HepG2 (cell line): ENCODE measurements at places on chromosomes 12 and 14. TPM values are rescaled to one million over a fixed set of nuclear protein-coding genes. Genes with fewer than 3 reads are reported as not detected.

DNA sequence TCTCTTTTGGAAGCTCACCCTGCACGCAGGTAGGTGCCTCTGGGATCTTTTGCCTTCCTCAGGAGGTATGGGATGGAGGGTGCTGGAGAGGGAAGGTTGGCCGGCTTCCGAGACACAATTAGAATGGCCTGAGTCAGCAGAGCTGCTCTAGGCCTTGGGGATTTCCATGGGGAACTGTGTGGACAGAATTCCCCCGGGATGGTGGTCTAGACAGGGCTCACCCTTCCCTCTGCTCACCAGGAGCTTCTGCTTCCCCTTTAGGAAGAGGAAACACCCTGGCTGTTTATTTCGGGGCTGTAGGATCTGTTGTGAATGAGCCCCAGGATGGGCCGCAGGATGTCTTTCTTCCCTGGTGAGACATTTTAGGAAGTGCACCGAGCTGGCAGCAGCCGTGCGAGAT is 43.7 kb upstream of the TMED10 start:
- H3K27ac ChIP-seq = no peak overlapping the region
- H3K4me3 ChIP-seq = no peak overlapping the region
- H3K4me1 ChIP-seq = 0 out of 2 replicates have a peak, but pooled peaks cover 6% of the 10 kb centered on the region
- peaks cover 22% of the 10 kb centered on the region for H3K27me3 ChIP-seq
- no peaks in the 10 kb centered on the region for H3K36me3 ChIP-seq
- no peak for DNase-seq

DNA sequence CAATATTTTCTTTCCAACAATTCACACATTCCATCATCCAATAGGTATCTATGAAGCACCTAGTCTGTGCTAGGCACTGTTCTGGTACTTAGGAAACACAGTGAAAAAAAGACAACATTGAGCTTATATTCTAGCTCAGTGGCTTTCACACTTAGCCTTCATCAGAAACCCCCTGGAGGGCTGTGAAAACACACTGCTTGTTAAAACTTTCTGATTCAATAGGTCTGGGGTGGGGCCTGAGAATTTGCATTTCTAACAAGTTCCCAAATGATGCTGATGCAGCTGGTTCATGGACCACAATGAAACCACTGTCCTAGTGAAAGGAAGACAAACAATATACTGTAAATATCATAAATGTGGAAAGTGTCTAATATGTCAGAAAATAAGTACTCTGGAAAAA is 5.9 kb downstream of the VTI1B start:
- H3K4me3 ChIP-seq = no peak overlapping the region
- no peaks in the 10 kb centered on the region; the same call in 1 of the 2 replicates for H3K36me3 ChIP-seq
- no peaks in the 10 kb centered on the region for H3K27me3 ChIP-seq
- H3K27ac ChIP-seq = no peak overlapping the region
- DNase-seq = no peak
- H3K4me1 ChIP-seq = peaks cover 12% of the 10 kb centered on the region

DNA sequence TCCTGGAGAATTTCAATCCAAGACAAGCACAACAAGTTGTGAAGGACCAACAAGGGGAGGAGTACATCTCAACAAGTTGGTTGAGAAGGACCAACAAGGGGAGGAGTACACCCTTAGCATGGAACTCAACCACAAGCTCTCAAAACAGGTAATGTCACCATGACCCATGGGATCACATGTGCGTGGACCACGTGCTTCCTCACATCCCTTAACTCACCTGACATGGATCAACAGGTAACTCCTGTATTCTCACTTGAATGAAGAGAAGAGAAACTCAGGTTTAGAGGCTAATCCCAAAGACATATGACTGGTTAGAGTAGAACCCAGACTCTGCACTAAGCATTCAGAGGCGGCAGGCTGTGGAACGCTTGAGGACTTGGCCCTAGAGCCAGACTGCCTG is 6.2 kb downstream of the CRACR2A start:
- H3K36me3 ChIP-seq = no peaks in the 10 kb centered on the region
- no peak for DNase-seq
- H3K27me3 ChIP-seq = no peaks in the 10 kb centered on the region; the same call in 1 of the 2 replicates
- no peak overlapping the region for H3K4me3 ChIP-seq
- no peaks in the 10 kb centered on the region for H3K4me1 ChIP-seq
- no peak overlapping the region for H3K27ac ChIP-seq

DNA sequence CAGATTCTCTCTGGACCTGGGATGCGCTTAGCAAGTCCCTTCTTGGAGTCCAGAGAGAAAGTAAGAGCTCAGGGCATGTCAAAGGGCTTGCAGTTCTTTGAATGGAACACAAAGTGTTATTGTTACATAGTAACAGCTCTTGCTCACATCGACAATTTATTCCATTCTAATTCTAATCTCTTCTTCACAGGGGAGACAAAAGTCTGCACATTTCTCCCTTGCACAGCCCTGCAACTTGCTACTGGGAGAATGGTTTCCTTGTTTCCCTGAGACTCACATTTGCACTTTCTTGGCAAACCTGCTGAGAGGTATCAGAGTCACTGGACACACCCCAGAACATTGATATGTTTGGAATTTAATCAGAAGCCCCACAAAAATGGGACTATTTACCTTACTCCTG is 209.9 kb upstream of the IGF1 start:
- no peak overlapping the region for H3K4me3 ChIP-seq
- H3K27me3 ChIP-seq = no peaks in the 10 kb centered on the region
- no peaks in the 10 kb centered on the region for H3K36me3 ChIP-seq
- no peaks in the 10 kb centered on the region for H3K4me1 ChIP-seq

DNA sequence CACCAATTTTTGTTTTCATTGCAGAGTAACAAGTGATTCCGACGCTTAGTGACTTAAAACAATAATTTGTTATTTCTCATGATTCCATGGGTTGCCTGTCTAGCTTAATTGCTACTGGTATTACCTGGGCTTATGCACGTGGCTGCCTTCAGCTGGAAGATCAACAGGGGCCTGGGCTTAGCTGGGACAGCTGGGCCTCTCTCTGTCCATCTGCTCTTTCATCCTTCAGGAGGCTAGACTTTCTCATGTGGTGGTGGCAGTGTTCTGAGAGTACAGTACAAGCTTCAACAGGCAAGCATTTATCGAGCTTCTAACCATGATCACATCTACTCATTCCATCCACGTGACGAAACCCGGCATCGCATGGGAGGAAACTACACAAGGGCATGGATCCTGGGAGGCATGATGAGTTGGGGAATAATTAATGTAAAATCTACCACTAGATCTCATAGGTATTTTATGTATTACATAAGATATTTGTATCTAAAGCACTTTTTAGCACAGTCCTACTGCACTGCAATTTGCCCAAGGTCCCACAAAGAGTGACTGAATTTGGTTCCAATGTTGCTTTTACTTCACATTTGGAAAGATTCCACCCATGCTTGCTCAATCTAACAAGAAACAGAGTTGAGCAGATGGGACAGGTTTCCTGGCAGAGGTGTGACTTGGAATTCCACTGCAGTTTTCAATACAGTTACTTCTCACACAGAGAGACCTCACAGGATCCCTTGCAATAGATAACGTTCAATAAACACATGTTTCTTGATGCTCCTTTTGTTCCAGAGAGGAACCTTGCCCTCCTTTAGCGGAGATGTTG is 153.1 kb upstream of the FRMD6 start:
- DNase-seq = no peak
- H3K36me3 ChIP-seq = no peaks in the 10 kb centered on the region
- no peak overlapping the region for H3K4me3 ChIP-seq
- no peak overlapping the region for H3K27ac ChIP-seq
- no peaks in the 10 kb centered on the region for H3K27me3 ChIP-seq

Gene GLI1
- total RNA-seq = 0.20 TPM in 1 of 2 replicates, not detected in the other

Gene FGF6
- total RNA-seq = not detected in 2 replicates

Gene KRT78
- total RNA-seq = not detected in 2 replicates
